RWPE1 (cell line): ENCODE measurements at places on chromosomes 1 and 21.

- DNase-seq, result no peak
These were observed 3.7 kb downstream of the ATP1A1 start for GRCh38 chr1:116376729-116377086.

- no peak for DNase-seq
These were observed 497.2 kb upstream of the PKN2 start for GRCh38 chr1:88186911-88187310.

- no peak for DNase-seq
These were observed 20.7 kb upstream of the KIF1B start for GRCh38 chr1:10189659-10190058.

GRCh38 chr1:4696161-4696745 lies 41.8 kb downstream of the AJAP1 start:
- DNase-seq, result no peak

DNA sequence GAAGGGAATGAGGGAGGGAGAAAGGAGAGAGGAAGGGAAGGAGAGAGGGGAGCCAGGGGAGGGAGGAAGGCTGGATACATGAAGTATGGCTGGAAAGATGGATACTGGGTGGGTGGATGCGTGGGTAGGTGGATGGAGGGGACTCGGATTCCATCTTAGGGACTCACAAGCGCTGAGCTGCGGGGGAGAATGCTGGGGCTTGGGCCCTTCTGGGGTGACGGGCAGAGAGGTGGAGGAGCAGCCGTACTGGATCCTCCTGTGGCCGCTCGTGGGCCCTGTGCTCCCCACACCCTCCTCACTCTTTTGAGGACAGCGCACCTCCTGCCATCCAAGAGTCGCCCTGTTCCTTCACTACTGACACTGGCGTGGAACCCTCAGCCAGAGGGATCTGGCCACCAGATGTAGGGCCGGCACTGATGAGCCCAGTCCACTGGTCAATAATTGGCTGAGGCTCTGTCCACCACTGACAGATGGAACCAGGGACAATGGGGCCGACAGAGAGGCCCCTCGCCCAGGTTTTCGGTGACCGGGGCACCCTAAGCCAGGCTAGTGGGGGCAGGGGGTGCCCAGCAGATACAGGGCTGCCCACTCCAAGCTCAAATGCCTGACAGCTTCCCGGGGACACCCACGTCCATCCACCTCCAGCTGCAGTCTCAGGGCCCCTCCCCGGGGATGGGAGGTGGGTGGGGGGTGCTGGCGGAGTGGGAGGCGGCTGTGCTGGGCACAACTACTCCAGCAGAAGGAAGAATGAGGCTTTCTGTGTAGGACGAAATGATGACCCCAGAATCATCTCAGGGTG lies 4.4 kb upstream of the ACTRT2 start:
- DNase-seq, result no peak

- no peak for DNase-seq
These were observed 31.6 kb downstream of the TGFB2 start for GRCh38 chr1:218376722-218377121.

GRCh38 chr1:12010746-12011570 lies 8.3 kb upstream of the MIIP start:
- no peak for DNase-seq

GRCh38 chr1:225824533-225824941 lies 14.6 kb downstream of the EPHX1 start:
- DNase-seq, result no peak

- DNase-seq, result no peak
These were observed 15.5 kb downstream of the MTHFR start for GRCh38 chr1:11790101-11790879.

- DNase-seq, result peak; percentile 8
These were observed 22.5 kb upstream of the DPYD start for GRCh38 chr1:97943354-97943753.
